ENCODE measurements at places on chromosomes 4 and X. TPM values are rescaled to one million over a fixed set of nuclear protein-coding genes. Genes with fewer than 3 reads are reported as not detected.
A peak's percentile ranks its signal among the peaks of the same experiment; 100 is the strongest.

DNA sequence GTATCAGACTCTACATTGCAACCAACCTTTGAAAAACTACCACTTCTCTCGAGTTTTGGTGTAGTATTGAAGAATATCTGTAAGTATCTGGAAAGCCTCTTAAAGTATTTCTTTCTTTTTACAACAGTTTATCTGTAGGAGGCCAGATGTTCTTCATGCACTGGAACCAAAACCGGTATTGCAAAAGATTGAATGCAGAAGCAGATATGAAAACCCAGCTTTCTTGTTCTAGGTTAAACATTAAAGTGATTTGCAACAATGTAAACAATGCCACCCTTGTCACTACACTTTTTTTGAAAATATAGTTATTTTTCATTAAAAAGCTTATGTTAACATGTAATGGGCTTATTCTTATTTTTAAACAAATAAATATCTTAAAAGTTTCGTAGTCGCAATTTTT is 27.2 kb downstream of the PLS3 start:
- DNase-seq = no peak
- H3K36me3 ChIP-seq = no peaks in the 10 kb centered on the region
- no peak overlapping the region for H3K4me3 ChIP-seq
- H3K27ac ChIP-seq = no peak overlapping the region

DNA sequence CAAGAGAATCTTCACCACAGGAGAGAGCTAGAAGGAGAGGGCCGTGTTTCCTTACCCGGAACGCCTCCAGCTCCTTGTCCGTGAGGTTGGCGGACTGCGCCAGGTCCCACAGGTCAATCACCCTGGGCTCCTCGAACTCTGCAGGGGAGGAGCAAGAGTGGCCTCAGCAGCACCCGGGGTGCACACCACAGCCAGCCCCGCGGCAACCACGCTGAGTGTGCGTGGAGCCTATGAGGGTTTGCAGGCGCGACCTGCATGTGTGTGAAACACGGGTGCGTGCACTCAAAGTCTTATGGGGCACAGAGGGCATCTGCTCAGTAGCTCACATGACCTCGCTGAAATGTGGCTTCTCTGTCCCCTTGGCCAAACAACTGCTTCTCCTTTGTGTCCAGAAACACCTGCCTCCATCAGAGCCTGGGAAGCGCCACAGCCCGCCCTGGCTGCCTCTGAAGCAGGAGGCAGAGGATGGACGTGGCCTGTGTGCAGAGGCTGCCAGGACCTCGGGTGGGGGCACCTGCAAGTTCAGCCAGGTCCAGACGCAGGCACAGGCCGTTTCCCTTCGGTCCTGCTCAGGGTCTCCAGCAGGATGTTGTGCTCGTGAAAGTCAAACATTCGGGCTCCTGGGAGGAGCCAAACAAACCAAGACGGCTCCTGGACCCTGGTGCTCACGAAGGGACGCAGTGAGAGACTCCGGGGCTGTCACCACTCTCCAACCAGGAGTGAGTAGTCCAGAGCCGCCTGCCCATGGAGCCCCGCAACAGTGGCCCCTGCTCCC is 16.0 kb downstream of the LRPAP1 start:
- no peaks in the 10 kb centered on the region for H3K4me1 ChIP-seq
- H3K27ac ChIP-seq = no peak overlapping the region
- H3K36me3 ChIP-seq = peaks cover 35% of the 10 kb centered on the region
- H3K4me3 ChIP-seq = no peak overlapping the region
- DNase-seq = no peak

- H3K4me1 ChIP-seq = peaks cover 6% of the 10 kb centered on the region
- peak; percentile 34 for DNase-seq
- H3K4me3 ChIP-seq = no peak overlapping the region
- no peak overlapping the region for H3K27ac ChIP-seq
- peaks cover 4% of the 10 kb centered on the region for H3K27me3 ChIP-seq
Measured at GRCh38 chrX:120380699-120381098, 18.8 kb downstream of the ATP1B4 start.

- no peaks in the 10 kb centered on the region for H3K27me3 ChIP-seq
- H3K36me3 ChIP-seq = no peaks in the 10 kb centered on the region
- no peak overlapping the region for H3K4me3 ChIP-seq
- H3K27ac ChIP-seq = no peak overlapping the region
- DNase-seq = no peak
Measured at GRCh38 chrX:94576367-94577004, 902.5 kb downstream of the FAM133A start.

DNA sequence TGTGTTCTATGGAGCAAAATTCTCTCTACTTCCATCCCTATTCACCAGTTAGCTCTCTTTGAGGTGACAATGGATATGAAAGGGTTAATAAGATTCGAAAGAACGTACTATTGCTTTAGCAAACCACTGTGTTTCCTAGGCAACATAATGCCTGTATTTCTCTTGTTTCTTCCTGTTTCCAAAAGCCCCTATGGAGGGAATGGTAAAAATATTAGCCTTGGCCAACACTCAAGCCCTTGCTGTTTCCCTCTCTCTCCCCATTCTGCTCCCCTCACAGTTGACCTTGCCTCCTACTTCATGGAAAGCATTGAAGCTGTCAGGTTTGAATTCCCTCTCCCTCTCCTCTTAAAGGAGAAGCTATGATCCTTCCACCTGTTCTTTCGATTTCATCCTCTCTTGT is 9.6 kb upstream of the PGRMC1 start:
- no peak for DNase-seq
- H3K4me1 ChIP-seq = peaks cover 5% of the 10 kb centered on the region
- H3K27me3 ChIP-seq = peaks cover 28% of the 10 kb centered on the region
- no peak overlapping the region for H3K27ac ChIP-seq
- H3K4me3 ChIP-seq = no peak overlapping the region

DNA sequence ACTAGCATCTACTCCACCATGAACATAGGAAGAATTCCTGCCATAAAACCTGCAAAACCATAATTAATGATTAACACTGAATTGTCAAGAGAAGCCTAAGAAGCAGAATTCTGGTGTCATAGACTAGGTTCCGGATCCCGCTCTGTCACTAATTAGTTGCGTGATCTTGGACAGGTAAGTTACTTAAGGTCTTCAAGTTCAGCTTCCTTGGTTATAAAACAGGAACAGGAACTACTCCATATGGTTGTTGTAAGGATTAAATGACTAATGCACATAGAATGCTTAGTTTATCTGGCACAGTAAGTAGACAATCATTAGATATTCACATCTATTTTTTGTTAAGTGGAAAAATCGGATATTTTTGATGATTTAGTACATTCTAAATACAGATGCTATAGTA is 14.3 kb downstream of the G3BP2 start:
- H3K27ac ChIP-seq = no peak overlapping the region
- H3K36me3 ChIP-seq = peaks cover 72% of the 10 kb centered on the region
- H3K4me3 ChIP-seq = no peak overlapping the region

- no peaks in the 10 kb centered on the region for H3K36me3 ChIP-seq
- no peak overlapping the region for H3K4me3 ChIP-seq
- DNase-seq = no peak
Measured at GRCh38 chrX:82092307-82092706, 890.4 kb downstream of the SH3BGRL start.

DNA sequence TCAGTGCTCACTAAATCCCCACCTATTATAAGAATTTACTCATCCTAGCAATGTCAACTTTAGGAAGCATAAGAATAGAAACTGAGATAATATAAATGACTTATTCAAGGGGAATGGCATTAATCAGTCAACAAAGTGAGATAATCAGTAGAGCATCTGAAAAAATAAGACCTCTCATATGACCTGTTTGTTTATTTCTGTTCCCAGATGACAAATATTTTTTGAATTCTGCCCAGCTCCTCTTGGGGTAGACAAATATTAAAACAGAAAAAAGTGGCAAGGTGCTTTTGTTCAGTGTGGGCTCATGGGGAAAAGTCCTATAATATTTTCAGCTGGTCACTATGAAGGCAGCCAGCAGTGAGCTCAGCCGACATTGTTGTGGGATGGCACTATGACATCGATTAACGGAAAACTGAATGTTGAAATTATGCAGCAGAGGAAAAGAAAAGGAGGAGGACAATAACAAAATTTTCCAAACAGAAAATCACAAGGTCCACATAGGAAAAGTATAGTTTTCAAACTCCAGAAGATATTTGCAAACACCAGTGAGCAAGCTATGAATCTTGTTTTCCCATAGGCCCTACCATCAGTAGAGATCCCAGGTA is 109.6 kb downstream of the ANXA3 start:
- peaks cover 63% of the 10 kb centered on the region for H3K4me1 ChIP-seq
- H3K4me3 ChIP-seq = no peak overlapping the region
- H3K27ac ChIP-seq = no peak overlapping the region
- no peak for DNase-seq

GRCh38 chrX:103730147-103730795 is 19.6 kb downstream of the TMEM31 start:
- H3K4me3 ChIP-seq = no peak overlapping the region

- H3K27me3 ChIP-seq = no peaks in the 10 kb centered on the region
- no peak for DNase-seq
- H3K4me3 ChIP-seq = no peak overlapping the region
- H3K36me3 ChIP-seq = no peaks in the 10 kb centered on the region
Measured at GRCh38 chrX:118239178-118239870, 106.6 kb upstream of the WDR44 start.

GRCh38 chrX:24553011-24553410 is 87.9 kb downstream of the PDK3 start:
- no peak for DNase-seq
- H3K36me3 ChIP-seq = no peaks in the 10 kb centered on the region
- H3K27me3 ChIP-seq = no peaks in the 10 kb centered on the region
- H3K4me3 ChIP-seq = no peak overlapping the region
- no peak overlapping the region for H3K27ac ChIP-seq

- peak; percentile 38 for DNase-seq
- H3K4me1 ChIP-seq = peaks cover 27% of the 10 kb centered on the region
- peak within 1 kb of the TSS; percentile 97 for H3K27ac ChIP-seq
- H3K36me3 ChIP-seq = peaks cover 3% of the 10 kb centered on the region
- H3K27me3 ChIP-seq = no peaks in the 10 kb centered on the region
Measured at GRCh38 chr4:110198435-110199416, at the start of gene ELOVL6. TSS of gene ELOVL6 (minus strand) at chr4:110198615. CDS start at chr4:110198335, 280 bp downstream.

DNA sequence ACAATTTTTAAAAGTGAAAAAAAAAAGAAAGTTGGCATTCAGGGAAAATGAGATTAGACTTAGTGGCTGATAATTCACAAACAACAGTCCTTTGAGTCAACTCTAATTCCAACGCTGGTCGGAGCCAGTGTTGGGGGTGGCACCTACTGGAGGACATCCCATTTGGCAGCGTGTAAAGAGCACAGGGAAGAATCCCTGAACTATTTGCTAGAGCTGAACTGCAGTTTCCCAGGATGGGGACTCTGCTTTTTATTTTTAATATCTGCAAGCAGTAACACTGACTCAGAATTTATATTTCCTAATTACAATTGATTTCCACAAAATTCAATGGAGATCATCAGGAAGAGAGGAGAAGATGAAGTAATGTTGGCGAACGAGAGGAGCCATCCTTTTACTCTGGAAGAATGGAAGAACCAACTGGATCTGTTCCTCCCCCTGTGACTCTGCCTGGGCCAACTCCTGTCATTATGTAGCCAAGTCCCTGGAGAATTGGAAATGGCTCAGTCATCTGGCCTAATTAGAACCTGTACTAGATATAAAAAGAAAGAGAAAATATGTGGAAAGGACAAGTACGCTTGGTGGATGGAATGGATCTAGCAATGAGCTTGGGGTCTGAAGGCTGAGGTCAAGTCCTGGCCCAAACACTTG is 76.7 kb downstream of the IRF2 start:
- DNase-seq = no peak
- H3K4me3 ChIP-seq = no peak overlapping the region
- no peak overlapping the region for H3K27ac ChIP-seq

DNA sequence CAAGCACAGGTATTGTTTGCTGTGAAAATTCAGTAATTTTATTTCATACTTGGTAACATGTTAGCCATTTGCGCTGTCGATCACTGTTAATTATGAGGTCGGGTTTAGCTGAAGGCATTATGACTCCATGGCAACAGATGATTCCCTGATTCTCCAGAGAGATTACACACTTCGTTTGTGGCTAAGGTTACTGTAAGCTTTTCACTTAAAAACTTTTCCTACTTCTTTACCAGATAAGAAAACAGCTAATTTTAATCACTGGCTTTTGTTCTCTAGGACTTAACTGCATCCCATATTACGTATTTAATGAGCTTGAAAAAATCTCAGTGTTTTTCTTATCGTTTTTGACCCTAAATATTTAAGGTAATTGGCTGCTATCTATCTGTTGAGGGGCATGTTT is 2.1 kb downstream of the GSTCD start:
- no peak for DNase-seq
- H3K27ac ChIP-seq = no peak overlapping the region
- H3K27me3 ChIP-seq = peaks cover 2% of the 10 kb centered on the region
- peaks cover 6% of the 10 kb centered on the region for H3K36me3 ChIP-seq

DNA sequence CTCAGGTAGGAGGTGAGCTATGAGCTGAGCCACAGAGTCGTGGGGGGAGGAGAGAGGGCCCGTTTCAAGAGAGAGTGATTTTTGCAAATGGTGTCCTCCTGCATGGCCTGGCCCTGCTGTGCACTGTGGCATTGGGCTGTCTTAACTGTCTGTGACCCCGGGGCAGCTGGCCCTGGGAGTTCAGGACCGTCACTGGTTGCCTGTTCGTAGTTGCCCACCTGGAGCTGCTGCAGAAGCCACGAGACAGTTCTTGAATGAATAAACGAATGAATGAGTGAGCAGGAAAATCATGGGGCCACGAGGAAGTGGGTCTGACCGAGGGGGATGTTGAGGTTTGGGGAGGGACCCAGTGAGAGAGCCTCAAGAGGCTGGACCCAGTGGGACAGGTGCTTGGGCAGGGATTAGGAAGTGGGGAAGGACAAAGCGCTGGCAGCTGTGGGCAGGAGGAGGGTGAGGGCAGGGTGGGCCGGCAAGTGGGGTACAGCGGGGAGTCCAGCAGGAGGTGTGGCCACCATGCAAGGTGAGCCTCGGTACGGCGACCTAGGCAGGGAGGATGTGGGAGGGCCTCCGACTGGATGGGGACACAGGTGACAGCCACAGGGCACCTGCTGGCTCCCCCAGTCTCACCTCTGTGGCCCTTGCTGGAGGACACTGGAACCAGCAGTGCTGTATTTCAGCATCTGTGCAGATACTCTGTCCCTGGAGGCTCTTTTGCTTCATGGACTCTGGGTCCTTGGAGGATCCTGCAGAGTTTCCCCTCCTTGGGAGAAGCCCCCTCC is 10.2 kb downstream of the RGS12 start:
- peak overlapping the region; percentile 75 for H3K4me3 ChIP-seq
- peak; percentile 54 for DNase-seq
- peak overlapping the region; percentile 94 for H3K27ac ChIP-seq

- no peaks in the 10 kb centered on the region for H3K4me1 ChIP-seq
- H3K36me3 ChIP-seq = no peaks in the 10 kb centered on the region
- H3K27ac ChIP-seq = no peak overlapping the region
- DNase-seq = no peak
Measured at GRCh38 chr4:46949822-46950221, 40.8 kb upstream of the COX7B2 start.

TMPRSS11E gene
- total RNA-seq = not detected

RAB33A gene
- total RNA-seq = 20.8 TPM

TCEAL9 gene
- not detected for total RNA-seq

PSAPL1 gene
- total RNA-seq = not detected

PCDH7 gene
- total RNA-seq = not detected

DMD gene
- total RNA-seq = 0.83 TPM

GUCY1B1 gene
- 0.29 TPM for total RNA-seq

TCP11X2 gene
- not detected for total RNA-seq

SHISA3 gene
- 0.69 TPM for total RNA-seq

IL1RAPL1 gene
- total RNA-seq = not detected

SLIT2 gene
- not detected for total RNA-seq
